ENCODE measurements at places on chromosomes 2 and 18. TPM values are rescaled to one million over a fixed set of nuclear protein-coding genes. Genes with fewer than 3 reads are reported as not detected.
A peak's percentile ranks its signal among the peaks of the same experiment; 100 is the strongest.

RNF103 gene
- total RNA-seq: 61.7 TPM

DNA sequence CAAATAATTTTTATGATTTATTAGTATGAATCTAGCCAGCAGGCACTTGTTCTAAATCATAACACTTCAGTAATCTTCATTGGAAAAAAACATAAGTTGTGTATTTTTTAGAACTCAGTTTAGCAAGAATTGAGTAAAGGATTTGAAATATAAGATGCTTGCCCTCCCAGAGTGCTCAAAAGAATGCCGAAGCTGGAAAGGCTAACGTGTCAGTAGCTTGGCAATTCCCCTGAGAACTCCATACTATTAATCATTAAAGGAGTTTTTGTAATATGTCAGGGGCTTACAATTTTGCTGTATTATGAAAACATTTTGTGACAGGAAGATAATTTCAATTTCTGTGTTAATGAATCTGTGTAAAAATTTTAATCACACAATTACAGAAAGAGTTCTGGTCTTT is 122.7 kb downstream of the GULP1 start:
- no peak for DNase-seq

GRCh38 chr2:79447463-79447862 is 65.4 kb upstream of the CTNNA2 start:
- no peak for DNase-seq

DNA sequence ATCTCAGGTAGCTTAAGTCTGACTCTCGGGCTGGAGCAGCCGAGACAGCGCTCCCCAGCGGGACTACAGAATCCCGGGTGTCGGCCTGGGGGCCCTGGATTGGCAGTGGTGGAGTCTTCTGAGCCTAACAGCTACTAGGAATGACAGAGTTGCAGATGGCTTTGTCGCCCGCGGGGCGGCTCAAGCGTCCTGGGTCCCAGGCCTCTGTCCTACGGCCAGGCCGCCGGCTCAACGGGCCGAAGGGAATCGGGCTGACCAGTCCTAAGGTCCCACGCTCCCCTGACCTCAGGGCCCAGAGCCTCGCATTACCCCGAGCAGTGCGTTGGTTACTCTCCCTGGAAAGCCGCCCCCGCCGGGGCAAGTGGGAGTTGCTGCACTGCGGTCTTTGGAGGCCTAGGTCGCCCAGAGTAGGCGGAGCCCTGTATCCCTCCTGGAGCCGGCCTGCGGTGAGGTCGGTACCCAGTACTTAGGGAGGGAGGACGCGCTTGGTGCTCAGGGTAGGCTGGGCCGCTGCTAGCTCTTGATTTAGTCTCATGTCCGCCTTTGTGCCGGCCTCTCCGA is 8.8 kb downstream of the SIX2 start:
- no peak for DNase-seq

DNA sequence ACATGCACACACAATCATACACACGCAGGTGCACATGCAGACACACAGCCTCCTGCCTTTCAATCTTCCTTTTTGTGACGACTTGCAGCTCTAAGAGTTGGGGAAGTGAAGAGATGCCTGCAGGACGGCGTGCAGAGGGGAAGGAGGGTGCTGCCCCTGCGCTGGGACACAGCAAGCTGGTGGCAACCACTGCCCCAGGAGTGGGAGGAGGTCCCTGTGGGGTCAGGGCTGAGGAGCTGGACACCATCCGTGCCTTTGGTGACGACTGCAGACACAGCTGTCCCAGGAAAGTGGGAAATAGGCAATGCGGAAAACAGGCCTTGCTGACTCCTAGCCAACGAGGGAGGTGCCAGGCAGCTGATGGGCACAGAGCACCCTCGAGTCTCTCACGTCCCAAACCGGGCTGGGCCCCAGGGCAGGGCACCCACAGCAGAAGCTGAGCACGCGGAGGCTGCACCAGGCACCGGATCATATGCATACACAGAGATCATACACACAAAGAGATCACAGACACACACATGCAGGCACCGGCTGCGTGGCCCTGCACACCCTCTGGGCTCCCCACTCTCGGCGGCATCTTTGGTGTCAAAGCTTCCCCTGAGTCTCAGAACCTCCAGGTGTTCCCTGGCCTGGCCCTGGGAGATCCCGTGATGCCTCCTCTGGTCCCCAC is 146.1 kb downstream of the PXDN start:
- DNase-seq: no peak

DNA sequence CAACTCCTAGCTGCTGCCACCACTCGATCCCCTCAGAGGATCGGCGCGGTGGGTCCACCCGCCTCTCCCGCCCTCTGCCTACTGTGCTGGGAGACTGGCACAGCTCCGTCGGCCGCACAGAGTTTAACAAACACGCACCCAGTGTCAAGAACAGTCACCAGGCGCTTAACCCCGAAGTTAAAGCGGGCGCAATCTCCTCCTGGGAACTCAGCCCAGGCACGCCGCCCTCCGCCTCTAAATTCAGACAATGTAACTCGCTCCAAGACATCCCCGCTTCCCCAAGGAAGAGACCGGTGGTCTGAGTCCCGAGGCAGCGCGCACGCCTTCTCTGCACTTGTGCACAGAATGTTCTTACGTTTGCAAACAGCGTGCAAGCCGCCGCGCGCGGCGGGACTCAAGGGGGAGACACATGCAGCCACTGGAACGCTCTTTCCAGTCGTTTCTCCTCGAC is 533 bp downstream of the CXCR4 start:
- peak; percentile 68 for DNase-seq

ITGA6 gene
- total RNA-seq: 116 TPM

DNA sequence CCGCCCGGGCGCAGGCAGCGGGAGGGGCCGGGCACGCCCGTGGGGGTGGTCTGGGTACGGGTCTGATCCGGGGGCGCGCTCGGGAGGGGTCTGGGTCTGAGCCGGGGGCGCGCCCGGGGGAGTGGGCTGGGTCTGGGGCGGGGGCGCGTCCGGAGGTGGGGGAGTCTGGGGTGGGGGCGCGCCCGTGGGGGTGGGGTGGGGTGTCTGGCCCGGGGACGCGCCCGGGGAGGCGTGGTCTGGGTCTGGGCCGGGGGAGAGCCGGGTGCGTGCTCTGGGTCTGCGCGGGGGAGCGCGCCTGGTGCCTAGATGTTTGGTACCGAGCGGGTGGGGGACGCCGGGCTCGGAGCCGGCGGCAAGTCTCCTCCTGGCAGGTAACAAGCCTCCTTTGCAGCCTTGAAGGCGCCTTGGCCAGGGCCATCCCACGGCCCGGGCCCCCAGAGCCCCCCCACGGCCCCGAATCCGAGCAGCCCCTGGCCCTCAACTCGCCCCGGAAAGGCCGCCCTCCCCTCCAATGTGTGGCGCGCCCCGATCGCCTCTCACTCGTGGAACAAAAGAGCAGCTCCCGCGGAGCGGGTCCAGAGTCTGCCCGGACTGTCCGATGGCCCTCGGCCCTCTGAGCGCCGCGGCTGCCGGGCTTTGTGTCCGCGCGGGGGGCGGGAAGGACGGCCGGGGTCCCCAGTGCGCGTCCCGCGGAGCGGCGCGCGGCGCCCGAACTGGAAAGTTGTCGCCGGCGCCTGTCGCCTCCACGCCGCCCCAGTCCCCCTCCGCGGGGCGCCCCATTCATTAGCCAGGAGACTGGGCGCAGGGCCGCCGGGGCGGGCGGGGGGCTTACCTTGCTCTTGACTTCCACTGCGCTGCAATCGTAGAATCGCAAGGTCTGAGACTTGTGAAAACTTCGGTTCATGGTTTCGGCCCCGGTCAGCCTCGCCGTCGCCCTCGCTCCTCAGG is 595 bp downstream of the PARD6G start:
- no peak for DNase-seq
